Activated naive CD4-positive, alpha-beta T cell treated with anti-CD3 and anti-CD28 coated beads, Interleukin-2, amount 10 ng/mL, durations not matched to agents 7 days and 5 days (primary cell): ENCODE measurements at places on chromosomes 7 and 10.

- DNase-seq = no peak
- no peaks in the 10 kb centered on the region for H3K4me1 ChIP-seq
- H3K4me3 ChIP-seq = no peak overlapping the region
Observed at GRCh38 chr7:84617265-84618030, 422.9 kb upstream of the SEMA3A start.

GRCh38 chr10:8044331-8044907, 10.1 kb upstream of the GATA3 start:
- H3K36me3 ChIP-seq = peaks cover 6% of the 10 kb centered on the region
- H3K27me3 ChIP-seq = peaks cover 99% of the 10 kb centered on the region
- peaks cover 57% of the 10 kb centered on the region for H3K4me1 ChIP-seq
- no peak overlapping the region for H3K4me3 ChIP-seq

- no peaks in the 10 kb centered on the region for H3K36me3 ChIP-seq
- H3K4me1 ChIP-seq = peaks cover 6% of the 10 kb centered on the region
- H3K27ac ChIP-seq = no peak overlapping the region
- no peaks in the 10 kb centered on the region for H3K27me3 ChIP-seq
- no peak for DNase-seq
Observed at GRCh38 chr7:94170836-94171235, 166.7 kb upstream of the BET1 start.

GRCh38 chr10:17685233-17685840, 41.4 kb downstream of the STAM start:
- H3K4me1 ChIP-seq = peaks cover 21% of the 10 kb centered on the region
- peaks cover 22% of the 10 kb centered on the region for H3K36me3 ChIP-seq
- no peak overlapping the region for H3K4me3 ChIP-seq
- no peak for DNase-seq

DNA sequence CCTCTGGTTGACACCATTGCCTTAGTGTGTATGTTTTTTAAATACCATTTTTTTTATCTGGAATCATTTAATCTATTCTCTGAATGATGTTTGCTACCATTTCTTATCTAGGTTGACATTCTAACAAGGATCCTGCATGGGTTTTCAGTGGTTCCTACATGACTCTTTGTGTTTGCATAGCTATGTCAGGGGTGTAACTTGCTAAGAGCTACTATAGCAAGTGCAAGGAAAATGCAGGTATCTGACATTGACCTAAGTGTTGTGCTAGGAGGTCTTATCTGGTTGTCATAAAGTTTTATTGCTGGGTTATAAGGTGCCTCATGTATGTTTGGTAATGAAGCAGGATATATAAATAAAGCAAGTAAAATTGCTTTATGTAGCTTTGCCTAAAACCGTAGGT, 183.2 kb downstream of the PLXDC2 start:
- no peaks in the 10 kb centered on the region for H3K36me3 ChIP-seq
- H3K27ac ChIP-seq = no peak overlapping the region
- no peak for DNase-seq
- H3K27me3 ChIP-seq = no peaks in the 10 kb centered on the region
- no peaks in the 10 kb centered on the region for H3K4me1 ChIP-seq
- H3K4me3 ChIP-seq = no peak overlapping the region

DNA sequence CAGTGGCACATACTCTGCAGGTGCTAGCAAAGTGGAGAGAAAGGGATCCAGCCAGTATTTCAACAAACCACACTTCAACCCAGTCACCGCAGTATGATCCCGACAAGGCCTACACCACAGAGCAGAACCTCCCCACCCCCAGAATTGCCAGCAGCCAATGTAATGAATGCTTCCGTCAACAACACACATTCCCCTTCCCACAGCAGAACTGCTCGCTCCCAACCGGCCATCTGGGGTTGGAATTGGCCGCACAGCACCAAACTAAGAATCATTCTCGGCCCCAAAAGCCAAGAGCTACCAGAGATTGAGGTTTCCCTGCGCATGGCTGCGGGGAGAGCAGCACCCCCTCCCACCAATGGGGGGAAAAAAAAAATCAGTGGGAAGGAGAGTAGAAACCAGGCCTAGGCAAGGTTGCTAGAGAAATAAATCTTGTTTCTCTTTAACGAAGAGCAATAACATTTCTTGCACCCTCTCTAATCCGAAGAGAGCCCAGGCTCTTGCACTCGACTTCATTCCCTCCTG, 1.1 kb downstream of the WASL start:
- DNase-seq = peak; percentile 51
- H3K27me3 ChIP-seq = peaks cover 5% of the 10 kb centered on the region
- peaks cover 23% of the 10 kb centered on the region for H3K36me3 ChIP-seq
- H3K27ac ChIP-seq = peak overlapping the region; percentile 91
- H3K4me3 ChIP-seq = peak overlapping the region; percentile 95

- H3K27ac ChIP-seq = no peak overlapping the region
- no peaks in the 10 kb centered on the region for H3K36me3 ChIP-seq
- no peaks in the 10 kb centered on the region for H3K4me1 ChIP-seq
- no peak overlapping the region for H3K4me3 ChIP-seq
- DNase-seq = no peak
- peaks cover 48% of the 10 kb centered on the region for H3K27me3 ChIP-seq
Observed at GRCh38 chr10:123117644-123118417, 17.9 kb upstream of the HMX3 start.

- no peak overlapping the region for H3K4me3 ChIP-seq
- H3K36me3 ChIP-seq = peaks cover 12% of the 10 kb centered on the region
- no peak overlapping the region for H3K27ac ChIP-seq
- no peak for DNase-seq
- H3K27me3 ChIP-seq = no peaks in the 10 kb centered on the region
Observed at GRCh38 chr7:132906193-132906835, 175.6 kb downstream of the CHCHD3 start.

DNA sequence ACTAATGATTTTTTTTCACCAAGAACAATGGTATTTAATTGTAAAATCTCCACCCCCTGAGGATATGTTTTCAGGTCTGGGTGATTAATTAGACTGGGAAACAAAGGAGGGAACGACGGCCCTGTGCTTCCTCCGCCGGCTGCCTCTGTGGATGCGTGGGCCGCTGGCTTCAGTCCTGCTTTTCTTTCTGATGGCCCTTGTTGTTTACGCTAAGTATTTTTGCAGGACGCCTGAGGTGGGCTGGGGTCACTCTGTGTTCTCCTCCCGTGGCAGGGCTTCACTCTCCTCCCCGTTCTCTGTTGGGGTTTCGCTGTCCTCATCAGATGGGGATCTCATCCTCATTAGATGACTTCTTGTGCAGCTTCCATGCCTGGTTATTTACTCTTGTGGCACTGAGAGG, 5.2 kb upstream of the ACBD5 start:
- no peaks in the 10 kb centered on the region for H3K27me3 ChIP-seq
- H3K27ac ChIP-seq = no peak overlapping the region
- no peak overlapping the region for H3K4me3 ChIP-seq
- peaks cover 25% of the 10 kb centered on the region for H3K4me1 ChIP-seq

DNA sequence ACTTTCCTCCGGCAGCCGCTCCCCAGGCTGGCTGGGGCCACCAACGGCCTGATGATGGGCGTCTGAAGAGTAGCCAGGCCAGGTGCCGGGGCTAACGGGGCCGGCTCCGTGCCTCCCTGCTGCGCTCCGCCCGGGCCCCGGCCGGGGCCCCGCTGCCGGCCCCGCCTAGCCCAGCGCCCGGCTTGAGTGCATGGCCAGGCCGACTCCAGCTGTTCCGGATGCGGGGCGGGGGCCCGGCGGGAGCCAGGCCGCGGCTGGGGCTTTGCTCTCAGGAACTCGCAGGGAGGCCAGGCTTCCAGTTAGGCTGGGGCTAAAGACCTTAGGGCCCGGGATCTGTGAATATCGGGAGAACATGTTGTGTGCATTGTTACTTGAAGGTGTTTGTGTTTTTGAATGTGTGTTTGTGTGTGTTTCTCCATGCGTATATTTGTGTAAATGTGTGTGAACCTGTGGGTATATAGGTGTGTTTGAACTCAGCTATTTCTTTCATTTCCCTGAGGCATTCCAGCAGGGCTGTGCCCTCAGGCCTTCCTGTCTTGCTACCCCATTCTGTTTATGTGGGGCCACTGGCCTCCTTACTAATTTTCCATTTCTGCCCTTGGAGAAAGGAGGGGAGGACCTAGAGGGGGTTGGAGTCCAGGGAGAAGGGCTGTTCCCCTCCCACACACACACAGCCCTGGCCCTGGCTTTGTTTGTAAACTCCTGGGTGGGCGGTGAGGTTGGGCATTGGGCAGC, 1.1 kb upstream of the LBX1 start:
- H3K36me3 ChIP-seq = peaks cover 2% of the 10 kb centered on the region
- H3K27me3 ChIP-seq = peaks cover 100% of the 10 kb centered on the region
- DNase-seq = no peak
- H3K4me1 ChIP-seq = peaks cover 27% of the 10 kb centered on the region

GRCh38 chr7:122970740-122971725, 24.5 kb downstream of the TAS2R16 start:
- H3K4me1 ChIP-seq = no peaks in the 10 kb centered on the region
- no peak overlapping the region for H3K27ac ChIP-seq

DNA sequence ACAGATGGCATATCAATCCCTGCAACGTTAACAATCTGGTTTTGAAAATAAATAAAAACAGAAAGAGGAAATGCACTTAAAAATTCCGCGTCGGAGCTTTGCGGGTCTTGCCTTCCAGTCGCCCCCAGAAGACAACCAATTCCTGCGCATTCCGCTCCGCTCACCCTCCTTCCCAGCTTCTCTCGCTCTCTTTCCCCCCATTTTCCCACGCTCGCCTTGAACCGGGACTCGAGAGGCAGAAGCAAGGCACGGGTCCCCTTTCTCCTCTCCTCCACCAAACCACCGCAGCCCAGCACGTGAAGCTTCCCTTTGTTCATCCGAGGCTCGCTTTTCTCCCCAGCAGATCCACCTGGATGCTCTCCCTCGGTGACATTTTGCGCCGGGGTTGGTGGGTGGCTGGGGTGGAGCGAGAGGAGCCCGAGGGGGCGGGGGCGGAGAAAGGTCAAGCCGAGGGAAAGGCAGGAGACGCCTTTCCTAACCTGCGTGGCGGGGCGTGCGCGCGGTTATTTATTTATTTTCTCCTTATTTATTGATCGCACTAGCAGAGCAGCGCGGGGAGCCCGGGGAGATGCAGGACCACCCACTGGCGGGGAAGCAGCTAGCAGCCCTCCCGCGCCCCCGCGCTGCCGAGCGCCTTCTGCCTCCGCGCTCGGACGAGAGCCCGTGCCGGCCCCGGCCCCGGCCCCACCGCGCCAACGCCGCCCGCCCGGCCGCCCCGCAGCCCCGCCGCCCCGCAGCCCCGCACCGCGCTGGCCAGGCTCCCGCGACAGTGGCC, at the start of gene KCND2:
TSS of gene KCND2 (plus strand) at position 475 of the 775 bp plus-strand sequence.
- DNase-seq = no peak
- peak within 1 kb of the TSS; percentile 73 for H3K4me3 ChIP-seq
- peaks cover 12% of the 10 kb centered on the region for H3K4me1 ChIP-seq
- H3K27ac ChIP-seq = no peak within 1 kb of the TSS
- peaks cover 37% of the 10 kb centered on the region for H3K27me3 ChIP-seq

GRCh38 chr10:9470581-9470980, 1416.1 kb downstream of the GATA3 start:
- no peak for DNase-seq
- no peak overlapping the region for H3K4me3 ChIP-seq
- no peaks in the 10 kb centered on the region for H3K27me3 ChIP-seq
- H3K27ac ChIP-seq = no peak overlapping the region
- no peaks in the 10 kb centered on the region for H3K36me3 ChIP-seq

DNA sequence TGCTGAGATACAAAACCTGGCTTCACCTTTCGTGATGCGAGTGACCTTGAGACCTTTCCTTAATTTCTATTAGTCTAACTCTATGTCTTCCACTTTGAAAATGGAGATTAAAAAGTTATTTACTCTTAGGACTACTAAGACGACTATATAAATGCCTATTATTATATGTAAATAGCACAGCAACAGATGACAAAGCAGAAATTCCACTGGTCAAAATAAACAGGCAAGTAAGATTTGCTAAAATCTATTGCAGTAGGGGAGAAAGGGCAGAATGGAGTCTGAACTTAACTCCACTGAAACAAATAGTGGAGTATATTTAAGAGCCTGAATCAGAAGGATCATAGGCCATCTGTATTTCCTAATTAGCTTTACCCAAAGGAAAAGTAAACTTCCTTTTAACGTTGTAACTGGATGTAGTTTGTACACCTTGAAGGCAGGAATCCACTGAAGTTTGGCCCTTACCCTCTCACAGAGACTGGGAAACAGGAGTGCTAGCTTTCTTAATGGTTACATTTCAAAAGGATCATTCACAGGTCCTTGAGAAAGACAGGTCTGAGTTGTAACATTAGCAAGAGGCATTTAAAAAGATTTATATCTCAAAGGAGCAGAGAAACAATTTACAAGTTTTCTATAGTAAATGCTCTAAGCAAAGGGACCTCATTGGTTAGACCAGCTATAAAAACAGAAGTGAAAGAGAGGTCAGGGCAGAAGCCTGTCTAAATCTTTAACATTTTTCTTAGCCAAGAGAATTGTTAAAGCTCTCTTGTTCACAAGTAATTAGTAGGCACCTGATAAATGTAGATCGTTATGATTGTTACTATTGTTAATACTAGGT, 332.5 kb downstream of the ZWINT start:
- DNase-seq = no peak
- no peaks in the 10 kb centered on the region for H3K27me3 ChIP-seq
- H3K4me1 ChIP-seq = no peaks in the 10 kb centered on the region
- no peak overlapping the region for H3K4me3 ChIP-seq
- no peak overlapping the region for H3K27ac ChIP-seq

GRCh38 chr10:35216303-35216905, 89.8 kb downstream of the CREM start:
- peaks cover 21% of the 10 kb centered on the region for H3K36me3 ChIP-seq
- H3K4me1 ChIP-seq = peaks cover 45% of the 10 kb centered on the region
- peak overlapping the region; percentile 64 for H3K27ac ChIP-seq
- DNase-seq = peak; percentile 32
- H3K4me3 ChIP-seq = no peak overlapping the region

DNA sequence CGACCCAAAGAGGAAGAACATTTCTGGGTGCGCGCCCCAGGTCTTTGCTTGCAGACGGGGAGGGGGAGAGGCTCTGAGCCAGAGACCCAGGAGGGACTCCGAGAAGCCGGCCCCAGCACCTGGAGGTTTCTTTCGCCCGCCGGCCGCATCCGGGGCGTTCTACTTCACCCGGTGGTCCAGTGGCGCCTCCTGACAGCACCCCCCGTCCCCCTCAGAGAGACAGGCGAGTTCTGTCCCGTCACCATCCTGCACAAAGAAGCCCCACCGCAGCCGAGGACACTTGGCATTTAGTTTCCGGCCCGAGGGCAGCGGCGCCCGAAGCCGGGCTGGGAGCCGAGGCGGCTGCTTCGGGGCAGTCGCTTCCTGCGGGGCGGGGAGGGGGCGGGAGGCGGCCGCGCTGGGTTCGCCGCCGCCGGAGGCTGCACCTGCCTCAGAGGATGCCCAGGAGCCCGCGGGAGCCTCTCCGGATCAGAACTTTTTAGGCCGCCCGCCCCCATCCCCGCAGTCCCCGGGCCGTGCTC, at the start of gene TMEM178B:
TSS of gene TMEM178B (plus strand) at position 424 of the 521 bp plus-strand sequence.
- peak; percentile 51 for DNase-seq
- peaks cover 2% of the 10 kb centered on the region for H3K36me3 ChIP-seq
- no peaks in the 10 kb centered on the region for H3K27me3 ChIP-seq
- no peak within 1 kb of the TSS for H3K27ac ChIP-seq
- H3K4me3 ChIP-seq = peak within 1 kb of the TSS; percentile 68

GRCh38 chr10:34959786-34960185, 130.4 kb downstream of the CUL2 start:
- no peak overlapping the region for H3K4me3 ChIP-seq
- no peak for DNase-seq
- no peaks in the 10 kb centered on the region for H3K4me1 ChIP-seq
- no peak overlapping the region for H3K27ac ChIP-seq

GRCh38 chr10:133292919-133293809, 15.5 kb downstream of the TUBGCP2 start:
- H3K4me3 ChIP-seq = no peak overlapping the region
- DNase-seq = no peak
- H3K27me3 ChIP-seq = no peaks in the 10 kb centered on the region
- H3K27ac ChIP-seq = no peak overlapping the region
